ENCODE measurements at places on chromosomes 7 and 10. TPM values are rescaled to one million over a fixed set of nuclear protein-coding genes. Genes with fewer than 3 reads are reported as not detected.

DNA sequence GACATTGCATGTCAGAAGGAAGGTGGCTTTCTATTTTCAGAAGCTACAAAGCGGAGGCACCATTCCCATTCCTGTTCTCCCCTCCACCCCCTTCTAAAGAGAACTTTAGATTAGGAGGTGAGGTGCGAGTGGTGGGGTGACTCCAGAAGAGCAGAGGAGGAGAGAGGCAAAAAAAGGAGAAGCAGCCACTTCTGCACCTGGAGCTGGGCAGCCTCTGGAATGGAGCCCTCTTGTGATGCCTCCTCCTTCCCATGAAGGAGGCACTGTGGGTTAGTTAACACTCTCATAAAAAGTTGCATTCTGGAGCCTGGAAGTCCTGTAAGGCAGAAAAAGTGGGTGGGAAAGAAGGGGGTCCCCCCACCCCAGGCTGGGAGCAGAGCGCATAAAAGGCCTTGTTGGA, 4.8 kb downstream of the PTF1A start:
- DNase-seq, result no peak

DNA sequence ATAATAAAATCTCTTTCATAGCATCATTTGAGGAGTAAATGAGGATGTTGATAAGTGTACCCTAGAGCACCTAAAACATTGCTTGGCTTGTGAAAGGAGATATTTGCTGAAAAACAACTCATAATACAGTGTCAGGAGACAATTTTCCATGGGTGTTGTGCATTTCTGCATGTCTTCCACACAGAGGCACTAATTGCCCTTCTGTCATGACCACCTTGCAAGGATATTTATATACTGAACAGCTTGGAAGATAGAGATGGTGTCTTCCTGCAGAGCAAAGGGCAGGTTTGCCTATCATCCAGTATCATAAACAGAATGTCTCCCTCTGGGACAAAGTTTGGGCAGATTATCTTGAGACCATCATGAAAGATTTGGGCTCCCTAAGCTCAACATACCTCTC, 495.2 kb upstream of the LRRN3 start:
- peak; percentile 5 for DNase-seq

DNA sequence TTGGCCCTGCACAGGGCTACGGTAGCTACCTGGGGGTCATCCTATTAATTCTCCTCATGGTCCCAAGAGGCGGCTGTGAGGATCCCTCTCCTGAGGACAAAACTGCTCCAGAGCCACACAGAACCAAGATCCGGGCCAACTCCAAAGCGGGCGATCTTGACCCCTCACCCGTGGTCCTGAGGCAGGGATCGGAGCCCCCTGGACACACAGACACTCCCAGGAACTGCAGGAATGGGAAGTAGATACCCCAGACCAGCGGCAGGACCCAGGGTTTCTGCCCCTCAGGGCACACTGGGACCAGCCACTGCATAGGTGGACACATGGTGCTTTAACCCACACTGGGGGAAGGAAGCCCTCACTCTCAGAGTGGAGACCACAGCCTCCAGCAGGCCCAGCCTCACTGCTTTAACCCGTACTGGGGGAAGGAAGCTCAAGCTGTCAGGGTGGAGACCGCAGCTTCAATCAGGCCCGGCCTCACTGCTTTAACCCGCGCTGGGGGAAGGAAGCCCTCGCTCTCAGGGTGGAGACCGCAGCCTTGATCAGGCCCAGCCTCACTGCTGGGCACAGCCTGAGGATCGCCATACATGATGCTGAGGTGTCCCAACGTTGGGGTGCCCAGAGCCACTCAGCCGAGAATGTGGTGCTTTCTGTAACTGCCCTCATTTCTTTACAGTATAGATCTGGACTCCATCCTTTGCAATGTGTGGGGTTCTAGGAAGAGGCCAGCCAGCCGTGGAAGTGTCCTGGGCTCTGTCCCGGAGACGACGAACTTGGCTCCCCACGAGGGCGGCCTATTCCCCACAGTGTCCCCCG, 60.1 kb downstream of the DIP2C start:
- DNase-seq, result no peak

DNA sequence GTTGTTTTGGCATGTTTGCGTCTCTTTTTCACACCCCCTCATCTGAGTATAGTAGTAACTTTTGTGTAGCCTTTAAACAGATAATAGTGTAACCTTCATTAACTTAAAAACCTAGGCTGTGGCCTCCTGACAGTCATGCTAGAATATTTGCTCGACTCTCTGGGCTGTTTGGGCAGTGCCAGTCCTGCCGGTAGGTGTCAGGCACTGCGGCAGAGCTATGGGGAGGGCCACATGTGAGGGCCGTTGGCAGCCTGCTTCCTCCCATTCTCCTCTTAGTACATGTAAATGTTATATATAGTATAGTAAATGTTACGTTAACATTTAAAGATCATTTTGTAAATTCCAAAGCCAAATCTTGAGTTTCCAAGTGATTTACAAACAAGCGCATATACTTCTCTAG, 26.1 kb downstream of the BCCIP start:
- no peak for DNase-seq

DNA sequence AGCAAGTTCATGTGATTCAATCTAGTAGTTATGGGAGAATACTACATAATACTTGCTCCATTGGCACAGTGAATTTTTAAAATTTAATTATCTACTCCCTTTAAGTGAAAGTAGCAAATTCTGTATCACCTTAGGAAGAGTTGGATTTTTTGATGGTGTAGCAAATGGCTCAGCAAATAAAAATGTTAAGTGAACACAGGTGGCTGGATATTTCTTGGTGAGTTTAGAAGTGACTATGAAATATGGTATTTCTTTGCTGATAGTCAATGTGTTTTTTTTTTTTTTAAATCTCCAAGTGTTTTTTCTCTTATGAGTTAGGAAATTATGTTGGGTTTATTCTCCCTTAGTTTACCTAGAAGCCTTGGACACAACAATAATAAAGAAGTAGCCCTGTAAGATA, 67.8 kb downstream of the CREM start:
- DNase-seq, result no peak

Gene MMD2
- 0.24 TPM for polyA plus RNA-seq

Gene MYL10
- polyA plus RNA-seq, result not detected
